ENCODE measurements at places on chromosomes 1 and 21. TPM values are rescaled to one million over a fixed set of nuclear protein-coding genes. Genes with fewer than 3 reads are reported as not detected.

The LCE1B gene
- not detected for total RNA-seq

The AKR7A3 gene
- total RNA-seq = 1.4 TPM

The TNFRSF14 gene
- 199 TPM for total RNA-seq

The RASSF5 gene
- 182 TPM for total RNA-seq

The ALDH4A1 gene
- total RNA-seq = 4.4 TPM

The IGSF9 gene
- not detected for total RNA-seq

The CNKSR1 gene
- total RNA-seq = 3.4 TPM

The ERICH3 gene
- total RNA-seq = not detected

The FHAD1 gene
- not detected for total RNA-seq

The MLLT11 gene
- total RNA-seq = 3.8 TPM

The PGBD5 gene
- total RNA-seq = not detected

The ASCL5 gene
- not detected for total RNA-seq

The ALPL gene
- total RNA-seq = not detected

The C1orf21 gene
- total RNA-seq = 4.2 TPM

The COA7 gene
- 34.2 TPM for total RNA-seq

The WNT4 gene
- total RNA-seq = not detected

The LRRN2 gene
- total RNA-seq = not detected

The CCDC190 gene
- not detected for total RNA-seq

The C1QA gene
- not detected for total RNA-seq

The IGSF3 gene
- total RNA-seq = 4.6 TPM

The OLFML3 gene
- total RNA-seq = 0.11 TPM

The CELSR2 gene
- 4.3 TPM for total RNA-seq

The KRTAP7-1 gene
- total RNA-seq = not detected

The PRAMEF20 gene
- total RNA-seq = not detected

The RNU1-2 gene
- total RNA-seq = 2,369 TPM

The UQCRHL gene
- total RNA-seq = 1.6 TPM

The PYHIN1 gene
- 10.0 TPM for total RNA-seq

The OR10Z1 gene
- total RNA-seq = not detected

The S100A7 gene
- total RNA-seq = not detected

The PADI1 gene
- total RNA-seq = not detected

The UMODL1 gene
- total RNA-seq = not detected

The ATP6V1G3 gene
- not detected for total RNA-seq

The CLDN17 gene
- total RNA-seq = not detected

The SLC2A5 gene
- total RNA-seq = not detected

The DENND2D gene
- 139 TPM for total RNA-seq

The INKA2 gene
- total RNA-seq = 2.2 TPM

The SEC16B gene
- not detected for total RNA-seq
